ENCODE measurements at places on chromosomes 6 and 20. TPM values are rescaled to one million over a fixed set of nuclear protein-coding genes. Genes with fewer than 3 reads are reported as not detected.

Gene RHAG
- not detected for total RNA-seq

Gene KIF25
- total RNA-seq = not detected

Gene HSD17B8
- 15.4 TPM for total RNA-seq

Gene DSP
- total RNA-seq = 0.19 TPM
